ENCODE measurements at places on chromosomes 12 and 14.

DNA sequence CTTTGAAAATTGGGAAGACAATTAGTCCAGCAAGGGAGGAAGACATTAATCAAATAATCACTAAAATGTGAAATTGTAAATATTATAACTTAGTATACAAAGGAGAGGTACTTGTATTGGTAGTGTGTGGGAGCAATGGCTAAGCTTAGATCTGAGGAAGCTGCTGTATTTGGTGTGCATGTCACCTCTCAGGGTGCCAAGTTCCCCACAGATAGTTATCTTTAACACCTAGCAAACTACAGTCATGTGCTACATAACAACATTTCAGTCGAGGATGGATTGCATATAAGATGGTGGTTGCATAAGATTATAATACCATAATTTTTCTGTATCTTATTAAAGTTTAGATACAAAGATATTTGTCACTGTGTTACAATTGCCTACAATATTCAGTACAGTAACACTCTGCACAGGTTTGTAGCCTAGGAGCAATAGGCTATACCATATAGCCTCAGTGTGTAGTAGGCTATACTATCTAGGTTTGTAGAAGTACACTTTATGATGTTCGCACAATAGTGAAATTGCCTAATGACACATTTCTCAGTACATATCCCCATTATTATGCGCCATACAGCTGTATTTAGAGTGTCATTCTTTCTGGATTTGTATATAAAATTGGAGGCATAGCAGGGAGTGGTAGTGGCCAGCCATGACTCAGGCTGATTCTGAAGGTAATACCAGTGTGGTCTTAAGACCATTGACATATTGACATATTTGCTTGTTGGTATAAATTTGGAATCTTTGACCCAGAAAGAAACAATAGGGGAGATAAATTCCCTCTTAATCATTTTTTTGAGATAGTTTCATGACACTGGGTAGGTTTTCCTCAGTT lies 55.8 kb downstream of the RAD51B start:
- DNase-seq = no peak

GRCh38 chr12:25797386-25797785 lies 161.1 kb upstream of the RASSF8 start:
- peak; percentile 10 for DNase-seq

DNA sequence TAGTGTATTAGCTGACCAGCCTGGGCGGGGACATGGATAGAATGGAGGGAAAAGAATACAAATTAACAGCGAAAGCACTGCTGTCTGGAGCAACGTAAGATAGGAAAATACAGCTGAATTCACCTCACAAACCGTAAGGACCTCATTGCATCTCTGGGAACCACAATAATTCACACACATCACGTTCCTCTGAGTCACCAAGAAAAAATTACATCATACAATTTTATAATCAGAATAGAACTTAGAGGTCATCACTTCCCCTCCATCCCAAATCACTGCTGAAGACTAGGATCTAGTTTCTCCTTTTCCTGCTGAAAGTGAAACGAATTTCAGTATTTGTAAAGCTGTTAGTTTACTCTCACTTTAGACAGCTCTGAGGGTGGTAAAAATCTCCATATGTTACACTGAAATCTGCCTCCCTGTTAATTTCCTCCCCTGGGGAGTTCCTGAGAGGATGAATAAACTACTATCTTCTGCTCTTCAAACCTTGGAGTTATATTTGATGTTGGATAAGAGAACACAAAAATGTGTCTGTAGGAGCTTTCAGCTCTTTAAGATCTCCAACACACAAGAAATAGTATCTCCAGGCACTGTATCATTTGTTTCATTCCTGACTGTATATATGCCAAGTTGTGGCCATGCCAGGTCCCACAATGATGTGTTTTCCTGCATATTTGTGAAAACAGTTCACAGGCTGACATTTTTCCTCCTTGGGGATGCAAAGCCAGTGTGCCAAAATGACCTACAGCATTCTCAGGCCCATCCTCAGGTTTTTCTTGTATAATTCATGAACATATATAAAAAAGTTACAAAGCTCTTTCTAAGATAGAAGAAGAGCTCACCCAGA lies 63.8 kb upstream of the SSTR1 start:
- peak; percentile 22 for DNase-seq

DNA sequence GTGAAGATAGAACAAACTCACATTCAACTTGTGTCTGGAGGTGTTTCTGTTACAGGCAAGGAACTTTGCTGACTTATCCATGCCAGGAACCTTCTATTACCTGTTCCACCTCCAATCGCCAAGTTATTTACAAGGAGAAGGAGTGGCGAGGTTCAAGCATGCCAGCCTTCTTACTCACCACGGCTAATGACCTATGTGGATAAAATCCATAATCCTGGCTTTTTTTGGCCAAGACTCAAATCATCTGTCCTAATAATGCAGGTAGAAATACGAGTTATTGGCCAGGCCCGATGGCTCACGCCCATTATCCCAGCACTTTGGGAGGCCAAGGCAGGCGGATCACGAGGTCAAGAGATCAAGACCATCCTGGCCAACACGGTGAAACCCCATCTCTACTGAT lies 241.6 kb downstream of the TMEM132D start:
- DNase-seq = no peak

GRCh38 chr12:106246891-106247673 lies 738 bp downstream of the CKAP4 start:
- DNase-seq = peak; percentile 44
